ENCODE measurements at places on chromosomes 7 and 10.

DNA sequence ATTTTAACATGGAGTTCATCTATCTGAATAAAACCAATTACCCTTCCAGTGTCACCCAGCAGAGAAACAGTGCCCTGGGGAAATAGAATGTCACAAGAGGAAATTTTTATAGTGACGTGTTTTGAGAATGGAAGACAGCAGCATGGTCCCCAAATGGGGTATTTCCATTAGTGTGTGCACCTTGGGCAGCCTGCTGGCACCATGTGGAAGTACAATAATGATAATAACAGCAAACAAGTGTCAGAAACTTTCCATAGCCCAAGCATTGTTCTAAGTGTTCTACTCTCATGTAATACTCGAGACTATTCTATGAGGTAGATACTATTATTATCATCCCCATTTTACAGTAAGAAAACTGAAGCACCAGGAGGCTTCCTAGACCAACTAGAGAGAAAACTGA, 2.2 kb upstream of the PDE1C start:
- no peak for DNase-seq

GRCh38 chr10:107577221-107577620, 412.7 kb upstream of the SORCS1 start:
- no peak for DNase-seq

DNA sequence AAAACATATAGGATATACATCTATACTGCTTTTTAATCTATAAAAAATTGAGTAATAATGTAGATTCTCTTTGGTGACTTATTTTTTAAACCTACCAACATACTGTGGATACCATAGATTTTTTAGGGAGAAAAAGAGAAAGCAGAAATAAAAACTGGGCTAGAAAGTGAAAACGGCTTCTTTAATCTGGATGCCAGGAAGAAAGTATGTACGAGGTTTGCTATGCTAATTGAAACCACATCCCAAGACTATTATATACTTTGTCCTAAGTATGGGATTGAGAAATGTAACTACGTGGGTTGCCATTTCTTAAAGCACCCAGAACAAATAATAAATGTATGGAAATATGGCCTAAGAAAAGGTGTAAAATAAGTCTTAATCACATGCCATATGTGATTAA, 129.0 kb upstream of the NFE2L3 start:
- DNase-seq = no peak

DNA sequence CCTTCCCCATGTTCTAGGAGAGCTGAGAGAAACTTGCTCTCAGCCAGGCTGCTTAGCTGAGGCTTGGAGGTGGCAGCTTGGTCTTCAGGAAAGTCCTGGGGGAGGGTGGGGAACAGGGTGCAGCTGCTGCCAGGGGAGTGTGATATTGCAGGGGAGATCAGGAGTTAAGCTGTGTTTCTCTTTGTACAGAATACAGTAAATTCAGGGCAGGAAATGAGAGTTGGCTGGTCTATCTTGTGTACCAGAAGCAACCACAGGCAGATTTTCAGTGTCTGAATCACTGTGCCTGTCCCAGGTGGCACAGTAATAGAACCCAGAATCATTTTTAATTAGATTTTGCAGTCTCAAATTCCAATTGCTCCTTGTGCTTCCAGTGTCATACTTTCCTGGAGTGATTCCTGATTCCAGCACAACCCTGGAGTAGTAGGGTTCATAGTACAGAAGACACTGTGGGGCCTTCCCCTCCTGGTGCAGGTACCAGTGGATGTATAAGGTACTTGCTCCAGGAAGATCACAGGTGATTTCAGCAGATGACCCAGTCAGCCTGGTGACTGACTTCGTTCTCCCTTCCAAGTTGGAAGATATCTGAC, 94.0 kb upstream of the TARP start:
- no peak for DNase-seq

- DNase-seq = no peak
Measured at GRCh38 chr7:64551375-64552142, 11.3 kb downstream of the ZNF680 start.

GRCh38 chr7:21084286-21084685, 297.6 kb upstream of the SP8 start:
- no peak for DNase-seq

GRCh38 chr10:13894412-13895093, 307.8 kb downstream of the PRPF18 start:
- no peak for DNase-seq

DNA sequence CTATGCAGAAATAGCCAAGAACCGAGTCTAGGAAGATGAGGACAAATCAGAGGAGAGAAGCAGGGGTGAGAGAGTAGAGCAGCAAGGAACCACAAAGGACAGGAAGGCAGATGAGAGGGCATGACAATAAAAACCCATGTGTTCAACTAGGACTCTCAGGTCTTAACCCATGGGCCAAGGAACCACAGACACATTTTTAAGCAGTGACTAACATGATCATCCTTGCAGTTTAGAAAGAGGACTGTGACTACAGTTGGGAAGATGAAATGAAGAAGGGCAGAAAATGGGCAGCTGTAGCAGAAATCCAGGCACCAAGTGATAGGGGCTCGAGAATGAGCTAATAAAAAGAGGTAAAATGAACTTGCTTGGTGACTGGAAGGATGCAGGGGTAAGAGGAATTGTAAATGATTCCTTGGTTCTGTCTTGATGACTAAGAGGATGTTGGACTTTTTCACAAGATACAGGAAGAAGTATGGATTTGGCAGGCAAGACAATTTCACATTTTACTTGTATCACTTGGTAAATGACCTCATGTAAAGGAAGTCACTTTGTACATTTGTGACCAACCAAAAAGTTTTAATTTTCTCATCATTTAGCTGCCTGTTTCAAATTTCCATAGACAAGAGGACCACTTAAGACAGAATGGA, 22.8 kb downstream of the SGMS1 start:
- no peak for DNase-seq

DNA sequence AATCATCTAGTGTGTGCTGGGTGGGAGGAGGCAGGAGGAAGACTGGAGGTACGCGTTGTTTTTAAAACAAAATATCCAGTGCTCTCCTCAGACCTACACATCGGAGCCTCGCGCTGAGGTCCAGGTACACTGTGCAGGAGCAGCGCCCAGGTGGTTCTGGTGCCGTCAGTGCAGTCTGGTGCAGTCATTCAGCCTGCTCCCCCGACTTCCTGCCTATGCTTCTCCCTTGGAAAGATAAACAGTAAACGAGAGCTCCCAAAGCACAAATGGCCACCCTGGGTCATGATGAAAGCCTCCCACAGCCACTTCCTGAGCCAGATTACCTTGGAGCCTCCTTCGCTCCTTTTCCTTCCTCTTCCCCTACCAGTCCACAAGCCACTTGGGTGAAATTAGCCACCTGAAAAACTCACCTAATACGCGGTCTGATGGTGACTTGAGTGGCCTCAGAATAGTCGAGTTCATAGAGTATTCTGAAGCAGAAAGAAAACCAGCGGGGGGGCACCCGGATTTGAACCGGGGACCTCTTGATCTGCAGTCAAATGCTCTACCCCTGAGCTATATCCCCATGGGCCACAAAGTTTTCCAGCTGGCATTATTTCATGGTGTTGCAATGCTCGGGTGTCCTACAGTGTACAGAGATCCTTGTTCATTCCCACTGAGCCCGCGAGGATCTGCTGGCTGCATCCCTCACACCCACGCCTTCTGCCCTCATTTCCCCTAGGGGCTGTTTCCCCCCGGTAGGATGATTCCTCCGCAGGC, 82.5 kb downstream of the ZNF467 start:
- no peak for DNase-seq

DNA sequence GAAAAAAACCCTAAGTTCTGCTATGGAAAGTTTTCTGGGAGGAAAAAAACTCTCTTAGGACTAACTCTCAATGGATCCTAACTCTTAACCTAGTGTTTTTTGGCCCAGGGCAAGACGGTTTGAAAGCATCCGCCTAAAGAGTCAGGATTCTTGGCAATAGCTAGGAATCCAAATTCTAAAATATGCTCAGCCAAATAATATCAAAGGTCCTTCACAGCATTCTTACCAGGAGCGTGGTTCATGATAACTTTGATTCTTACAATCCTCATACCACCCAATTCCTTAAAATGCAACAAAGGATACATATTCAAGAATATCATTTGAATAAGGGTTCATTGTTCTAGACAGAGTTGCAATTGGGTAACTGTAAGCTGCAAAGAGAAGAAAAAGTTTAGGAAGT, 21.3 kb downstream of the CPA1 start:
- no peak for DNase-seq

GRCh38 chr10:17031637-17032635, 97.7 kb downstream of the CUBN start:
- DNase-seq = no peak
